ENCODE measurements at places on chromosomes 3 and 15. TPM values are rescaled to one million over a fixed set of nuclear protein-coding genes. Genes with fewer than 3 reads are reported as not detected.

Gene SLC9C1
- total RNA-seq, result 12.4 TPM

Gene STRIT1
- total RNA-seq, result not detected

Gene SLC2A2
- 78.0 TPM for total RNA-seq

Gene ASB14
- not detected for total RNA-seq

DNA sequence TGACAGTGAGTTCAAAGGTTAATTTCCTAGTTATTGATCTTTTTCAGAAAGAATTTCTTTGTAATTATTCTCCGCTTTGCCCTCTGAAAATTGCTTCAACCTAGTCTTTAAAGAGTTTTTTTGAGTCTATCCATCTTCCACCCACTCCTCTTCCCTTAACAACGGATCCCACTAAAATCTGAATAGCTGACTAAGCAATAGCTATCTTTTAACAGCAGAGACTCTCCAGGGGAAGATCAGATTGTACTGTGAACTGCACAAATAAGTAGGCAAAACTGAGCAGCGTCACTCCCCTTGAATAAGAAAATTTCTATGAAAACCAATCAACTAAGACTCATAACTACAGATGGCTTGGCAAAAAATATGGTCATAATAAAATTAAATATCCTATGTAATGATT lies 127.9 kb downstream of the TUSC7 start:
- no peak for DNase-seq
- no peak overlapping the region for H3K27ac ChIP-seq
- H3K36me3 ChIP-seq, result no peaks in the 10 kb centered on the region
- H3K27me3 ChIP-seq, result no peaks in the 10 kb centered on the region
- H3K4me1 ChIP-seq, result no peaks in the 10 kb centered on the region

GRCh38 chr3:23481011-23481615 lies 278.0 kb downstream of the UBE2E2 start:
- no peak overlapping the region for H3K27ac ChIP-seq
- H3K36me3 ChIP-seq, result no peaks in the 10 kb centered on the region
- no peak overlapping the region for H3K4me3 ChIP-seq
- no peaks in the 10 kb centered on the region for H3K27me3 ChIP-seq
- H3K4me1 ChIP-seq, result no peaks in the 10 kb centered on the region

- no peak overlapping the region for H3K4me3 ChIP-seq
- no peak for DNase-seq
- no peaks in the 10 kb centered on the region for H3K4me1 ChIP-seq
- no peaks in the 10 kb centered on the region for H3K36me3 ChIP-seq
- peak overlapping the region; percentile 5 for H3K27ac ChIP-seq
Measured at GRCh38 chr15:73936588-73937290, 10.5 kb downstream of the LOXL1 start.

DNA sequence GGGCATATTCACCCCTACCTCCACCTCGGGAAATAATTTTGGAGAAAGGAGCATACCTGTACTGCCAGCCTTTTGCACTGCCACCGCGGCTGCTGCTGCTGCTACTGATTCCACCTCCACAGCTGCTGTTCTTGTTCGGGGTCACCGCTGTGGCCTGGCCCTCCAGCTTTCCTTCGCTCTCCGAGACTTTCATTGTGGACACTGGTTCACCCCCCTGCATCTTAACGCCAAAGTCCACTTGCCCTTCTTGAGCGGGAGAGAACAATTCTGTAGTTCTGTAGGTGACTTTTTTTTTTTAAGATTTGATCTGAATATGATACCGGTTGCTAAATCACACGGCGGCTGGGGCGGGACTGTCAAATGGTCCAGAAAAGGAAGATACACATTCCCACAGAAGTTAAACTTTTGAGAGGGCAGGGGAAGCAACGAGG lies 701 bp downstream of the OSBPL11 start:
- H3K36me3 ChIP-seq, result no peaks in the 10 kb centered on the region
- H3K4me3 ChIP-seq, result peak overlapping the region; percentile 83
- no peaks in the 10 kb centered on the region for H3K27me3 ChIP-seq
- H3K27ac ChIP-seq, result peak overlapping the region; percentile 96
- H3K4me1 ChIP-seq, result peaks cover 4% of the 10 kb centered on the region
- DNase-seq, result peak; percentile 51

DNA sequence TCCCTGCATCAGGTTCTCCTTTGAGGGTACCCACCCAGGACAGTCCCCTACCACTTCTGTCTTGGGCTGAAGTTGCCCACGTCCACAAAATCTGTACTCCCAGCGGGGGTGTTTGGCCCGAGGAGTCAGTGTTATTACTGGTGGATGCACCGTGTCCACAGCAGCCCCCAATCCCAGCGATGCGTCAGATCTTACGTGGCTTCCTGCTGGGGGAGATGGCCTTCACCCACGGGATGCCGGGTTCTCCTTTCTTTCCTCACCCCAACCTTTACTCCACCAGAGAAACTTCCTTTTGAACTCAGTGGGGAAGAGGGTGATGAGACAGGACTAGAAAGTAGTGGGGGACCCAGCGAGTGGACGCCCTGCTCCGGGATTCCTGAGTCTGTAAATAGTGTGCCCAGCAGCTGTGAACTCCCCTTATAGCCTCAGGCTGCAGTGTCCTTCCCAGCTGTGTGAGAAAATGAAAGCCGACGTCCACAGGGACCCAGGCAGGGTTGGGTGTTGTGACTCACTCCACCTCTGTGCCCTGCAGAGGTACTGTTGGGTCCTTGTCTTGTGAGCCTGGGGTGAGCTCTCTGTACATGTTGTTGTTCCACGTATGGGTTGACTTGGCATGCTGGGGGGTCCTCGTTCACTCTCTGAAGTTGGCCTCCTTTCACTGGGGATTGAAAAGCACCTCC lies 31.5 kb downstream of the CRTAP start:
- H3K36me3 ChIP-seq, result no peaks in the 10 kb centered on the region
- H3K4me3 ChIP-seq, result no peak overlapping the region
- DNase-seq, result no peak

- no peaks in the 10 kb centered on the region for H3K27me3 ChIP-seq
- H3K4me3 ChIP-seq, result no peak overlapping the region
- no peak for DNase-seq
- H3K27ac ChIP-seq, result no peak overlapping the region
- no peaks in the 10 kb centered on the region for H3K36me3 ChIP-seq
Measured at GRCh38 chr15:89015412-89016097, 72.7 kb upstream of the ABHD2 start.

DNA sequence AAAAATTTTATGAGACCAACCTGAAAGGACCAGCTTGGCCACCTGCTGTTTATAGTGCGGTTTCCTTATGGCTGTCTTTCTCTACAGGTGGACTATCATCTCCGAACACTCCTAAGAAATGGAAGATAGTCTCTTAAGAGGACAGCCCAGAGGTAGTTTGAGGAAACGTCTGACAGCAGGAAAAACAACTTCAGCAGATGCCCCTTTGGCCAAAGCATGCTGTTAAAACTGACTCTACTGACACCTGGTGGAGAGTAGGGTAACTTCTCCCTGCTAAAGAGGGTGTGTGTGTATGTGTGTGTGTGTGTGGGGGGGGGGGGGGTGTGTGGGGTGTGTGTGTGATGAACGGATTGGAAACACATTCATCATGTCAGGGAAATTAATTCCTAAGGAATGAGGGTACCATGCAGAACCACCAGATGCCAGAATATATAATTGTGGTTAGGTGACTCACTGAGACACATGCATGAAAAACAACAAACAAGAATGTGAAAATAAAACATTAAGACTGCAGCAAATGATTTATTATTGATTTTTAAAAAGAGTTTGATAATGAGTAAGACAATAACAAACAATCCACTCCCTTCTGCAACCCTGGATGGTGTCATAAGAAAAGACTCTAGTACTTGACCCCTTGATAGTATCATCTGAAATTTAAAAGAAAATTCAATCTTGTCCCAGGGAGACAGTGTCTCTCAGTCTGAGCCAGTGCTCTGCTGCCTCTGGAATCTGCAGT lies 256.5 kb downstream of the THRB start:
- H3K36me3 ChIP-seq, result no peaks in the 10 kb centered on the region
- no peaks in the 10 kb centered on the region for H3K27me3 ChIP-seq
- peak; percentile 57 for DNase-seq
- H3K4me1 ChIP-seq, result no peaks in the 10 kb centered on the region

DNA sequence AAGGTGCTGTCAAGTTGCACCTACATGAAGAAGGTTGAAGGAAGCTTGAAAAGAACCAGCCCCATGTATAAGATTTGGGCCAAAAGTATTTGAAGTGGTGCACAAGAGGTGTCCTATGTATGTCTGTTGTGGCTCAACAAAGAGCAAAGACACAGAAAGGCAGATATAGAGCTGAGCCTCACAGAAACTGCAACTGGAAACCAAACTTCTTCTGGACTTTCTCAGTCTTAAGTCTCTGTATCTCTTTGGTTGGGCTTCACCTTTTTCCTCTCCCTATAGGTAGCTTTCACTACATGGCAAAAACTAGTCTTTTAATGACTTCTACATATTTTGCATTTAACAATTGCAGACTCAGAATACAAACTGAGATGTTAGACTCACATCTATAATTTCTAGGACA lies 8.8 kb upstream of the CMC1 start:
- H3K4me3 ChIP-seq, result no peak overlapping the region
- no peaks in the 10 kb centered on the region for H3K27me3 ChIP-seq
- H3K27ac ChIP-seq, result no peak overlapping the region
- H3K36me3 ChIP-seq, result no peaks in the 10 kb centered on the region
- H3K4me1 ChIP-seq, result no peaks in the 10 kb centered on the region

GRCh38 chr15:51692154-51692553 lies 10.9 kb downstream of the SCG3 start:
- H3K4me1 ChIP-seq, result no peaks in the 10 kb centered on the region
- H3K36me3 ChIP-seq, result no peaks in the 10 kb centered on the region
- DNase-seq, result no peak
- H3K4me3 ChIP-seq, result no peak overlapping the region
- no peaks in the 10 kb centered on the region for H3K27me3 ChIP-seq
- no peak overlapping the region for H3K27ac ChIP-seq

DNA sequence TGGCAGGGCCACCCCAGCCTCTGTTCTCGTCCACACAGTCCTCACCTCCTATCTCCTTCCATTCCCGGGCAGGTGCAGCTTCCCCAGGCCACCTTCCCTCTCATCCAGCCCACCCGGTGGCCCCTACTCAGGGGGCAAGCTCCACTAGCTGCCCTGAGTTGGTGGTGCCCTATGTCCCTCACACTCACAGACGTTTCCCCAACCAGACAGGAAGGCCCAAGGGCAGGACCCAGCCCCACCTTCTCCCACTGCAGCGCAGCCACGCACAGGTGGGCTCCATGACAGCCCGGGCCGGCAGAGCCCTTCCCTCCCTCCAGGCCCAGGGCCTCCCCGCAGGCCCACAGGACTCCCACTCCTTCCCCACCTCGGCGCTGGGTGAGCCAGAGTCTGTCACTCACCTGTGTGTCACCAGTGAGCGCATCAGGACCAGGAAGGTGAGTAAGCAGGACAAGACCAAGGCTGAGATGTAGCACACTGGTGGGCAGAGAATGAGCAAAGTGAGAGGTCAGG lies 11.1 kb downstream of the ISLR start:
- no peaks in the 10 kb centered on the region for H3K27me3 ChIP-seq
- DNase-seq, result no peak
- no peaks in the 10 kb centered on the region for H3K36me3 ChIP-seq
- H3K4me3 ChIP-seq, result no peak overlapping the region
- no peaks in the 10 kb centered on the region for H3K4me1 ChIP-seq
- H3K27ac ChIP-seq, result no peak overlapping the region

GRCh38 chr3:52845157-52845556 lies 10.3 kb upstream of the MUSTN1 start:
- no peaks in the 10 kb centered on the region for H3K4me1 ChIP-seq
- no peak overlapping the region for H3K27ac ChIP-seq
- H3K36me3 ChIP-seq, result no peaks in the 10 kb centered on the region
- H3K4me3 ChIP-seq, result no peak overlapping the region

GRCh38 chr3:69231929-69232440 lies 109.6 kb upstream of the LMOD3 start:
- H3K27ac ChIP-seq, result no peak overlapping the region
- no peak overlapping the region for H3K4me3 ChIP-seq
- H3K36me3 ChIP-seq, result no peaks in the 10 kb centered on the region
- no peak for DNase-seq

DNA sequence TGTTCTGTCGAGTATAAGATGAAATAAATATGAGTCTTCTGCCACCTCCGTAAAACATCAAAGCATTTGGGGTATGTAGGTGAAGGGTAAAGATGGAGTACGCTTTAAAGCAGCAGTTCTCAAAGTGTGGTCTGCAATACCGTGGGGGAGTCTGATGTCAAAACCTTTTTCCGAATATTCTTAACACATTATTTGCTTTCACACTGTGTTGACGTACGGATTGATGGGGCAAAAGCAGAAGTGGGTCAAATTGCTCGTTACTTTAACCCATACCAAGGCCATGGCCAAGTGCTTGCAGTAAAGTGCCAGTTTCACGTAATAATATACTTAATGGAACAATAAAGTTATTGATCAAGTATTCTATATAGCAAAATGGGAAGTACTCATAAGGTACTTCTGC lies 36.3 kb downstream of the PAK2 start:
- no peaks in the 10 kb centered on the region for H3K27me3 ChIP-seq
- no peak for DNase-seq
- no peak overlapping the region for H3K4me3 ChIP-seq
- H3K36me3 ChIP-seq, result no peaks in the 10 kb centered on the region
- H3K27ac ChIP-seq, result no peak overlapping the region

GRCh38 chr15:71844916-71845315 lies 34.6 kb downstream of the NR2E3 start:
- H3K27ac ChIP-seq, result no peak overlapping the region
- no peak overlapping the region for H3K4me3 ChIP-seq
- DNase-seq, result no peak
- H3K27me3 ChIP-seq, result no peaks in the 10 kb centered on the region
- no peaks in the 10 kb centered on the region for H3K4me1 ChIP-seq
- H3K36me3 ChIP-seq, result no peaks in the 10 kb centered on the region

- H3K27me3 ChIP-seq, result peaks cover 3% of the 10 kb centered on the region
- no peak overlapping the region for H3K27ac ChIP-seq
- peak; percentile 88 for DNase-seq
- no peaks in the 10 kb centered on the region for H3K36me3 ChIP-seq
Measured at GRCh38 chr3:158097593-158098308, 8.5 kb downstream of the SHOX2 start.

- DNase-seq, result no peak
- H3K36me3 ChIP-seq, result no peaks in the 10 kb centered on the region
- no peak overlapping the region for H3K4me3 ChIP-seq
- no peaks in the 10 kb centered on the region for H3K27me3 ChIP-seq
- H3K4me1 ChIP-seq, result no peaks in the 10 kb centered on the region
- H3K27ac ChIP-seq, result no peak overlapping the region
Measured at GRCh38 chr15:94917068-94917467, 685.7 kb downstream of the MCTP2 start.

DNA sequence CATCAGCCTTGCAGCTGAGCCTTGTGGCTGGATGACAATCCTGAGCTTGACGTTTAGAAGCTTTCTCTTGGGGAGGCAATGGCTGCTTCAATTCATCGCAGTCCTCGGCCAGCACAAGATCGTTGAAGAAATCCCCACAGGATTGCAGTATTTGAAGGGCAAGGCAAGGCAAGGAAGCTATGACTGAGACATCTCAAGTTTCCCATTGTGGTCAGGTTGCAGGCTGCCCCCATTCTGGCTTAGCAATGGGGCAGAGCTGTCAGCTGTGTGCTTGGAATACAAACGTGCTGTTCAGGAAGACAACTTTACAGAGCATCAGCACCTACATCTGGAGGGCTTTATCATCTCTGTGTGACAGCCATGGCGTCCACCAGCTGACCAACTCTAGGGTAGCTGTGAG lies 275.9 kb upstream of the TBL1XR1 start:
- H3K4me3 ChIP-seq, result no peak overlapping the region
- no peaks in the 10 kb centered on the region for H3K4me1 ChIP-seq
- no peak overlapping the region for H3K27ac ChIP-seq
- no peaks in the 10 kb centered on the region for H3K36me3 ChIP-seq
- no peaks in the 10 kb centered on the region for H3K27me3 ChIP-seq
- no peak for DNase-seq

- no peaks in the 10 kb centered on the region for H3K36me3 ChIP-seq
- no peak for DNase-seq
- H3K27me3 ChIP-seq, result no peaks in the 10 kb centered on the region
Measured at GRCh38 chr15:100154338-100154737, 187.4 kb downstream of the ADAMTS17 start.

Measured in Peyer's patch (tissue), 4 donors.